ENCODE measurements at places on chromosomes 2 and 18.
A peak's percentile ranks its signal among the peaks of the same experiment; 100 is the strongest.

GRCh38 chr18:49016648-49017539 is 66.1 kb upstream of the SMAD7 start:
- DNase-seq: no peak

DNA sequence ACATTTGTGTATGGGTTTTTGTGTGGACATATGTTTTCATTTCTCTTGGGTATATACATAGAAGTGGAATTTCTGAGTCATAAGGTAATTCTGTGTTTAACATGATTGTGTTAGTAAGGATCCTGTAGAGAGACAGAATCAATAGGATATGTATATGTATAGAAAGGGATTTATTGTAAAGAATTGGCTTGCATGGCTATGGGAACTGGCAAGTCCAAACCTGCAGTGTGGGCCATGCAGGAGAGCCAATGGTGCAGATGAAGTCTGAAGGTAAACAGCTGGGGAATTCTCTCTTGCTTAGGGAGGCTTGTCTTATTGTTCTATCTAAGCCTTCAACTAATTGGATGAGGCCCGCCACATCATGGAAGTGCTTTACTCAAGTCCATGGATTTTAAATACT is 39.2 kb upstream of the IL1R2 start:
- DNase-seq: no peak

GRCh38 chr2:32863803-32864202 is 83.0 kb upstream of the LTBP1 start:
- DNase-seq: no peak

- DNase-seq: peak; percentile 34
These were observed 7.0 kb upstream of the EPG5 start for GRCh38 chr18:45974088-45974536.

- DNase-seq: no peak
These were observed 42.6 kb upstream of the RNF152 start for GRCh38 chr18:61935362-61935761.

DNA sequence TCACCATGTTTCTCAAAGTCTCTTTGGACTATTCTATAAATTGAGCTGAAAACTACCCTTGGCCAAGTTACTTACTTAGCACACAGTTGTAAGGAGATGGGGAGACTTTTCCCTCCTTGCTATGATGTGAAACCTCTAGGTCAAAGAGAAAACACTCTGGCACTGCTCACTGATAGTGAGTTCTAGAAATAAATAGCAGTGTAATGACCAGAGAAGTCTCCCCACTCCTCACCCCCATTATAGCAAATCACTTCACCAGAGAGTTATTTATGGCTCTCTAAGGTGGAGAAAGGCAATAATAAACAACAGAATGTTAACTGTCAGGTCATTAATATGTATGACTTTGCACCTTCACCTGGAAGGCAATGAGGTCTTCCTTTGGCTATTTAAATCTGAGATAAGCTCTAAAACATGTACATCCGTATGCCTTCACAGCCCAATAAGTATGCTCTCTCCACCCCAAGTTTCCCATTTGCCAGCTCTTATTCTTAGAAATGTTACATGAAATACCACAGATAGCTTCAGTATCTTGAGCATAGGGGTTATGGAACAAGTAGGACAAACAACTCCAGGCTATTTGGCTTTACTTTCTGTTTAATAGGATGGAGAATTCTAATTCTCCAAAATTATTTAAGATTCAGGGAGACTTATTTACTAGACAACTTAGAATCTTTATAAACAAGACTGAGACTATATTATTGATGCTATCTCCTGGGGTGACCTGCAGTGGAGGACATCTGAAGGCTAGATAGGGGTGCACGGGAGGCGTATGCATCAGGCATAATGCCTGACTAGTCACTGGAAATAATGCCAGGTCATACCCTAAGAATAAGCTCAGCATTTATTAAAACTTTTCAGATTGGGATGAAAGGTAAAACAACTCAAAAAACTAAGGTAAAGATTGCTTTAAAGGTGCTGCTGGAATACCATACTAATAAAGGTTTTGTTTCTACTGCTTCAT is 65.3 kb upstream of the DTNB start:
- no peak for DNase-seq

DNA sequence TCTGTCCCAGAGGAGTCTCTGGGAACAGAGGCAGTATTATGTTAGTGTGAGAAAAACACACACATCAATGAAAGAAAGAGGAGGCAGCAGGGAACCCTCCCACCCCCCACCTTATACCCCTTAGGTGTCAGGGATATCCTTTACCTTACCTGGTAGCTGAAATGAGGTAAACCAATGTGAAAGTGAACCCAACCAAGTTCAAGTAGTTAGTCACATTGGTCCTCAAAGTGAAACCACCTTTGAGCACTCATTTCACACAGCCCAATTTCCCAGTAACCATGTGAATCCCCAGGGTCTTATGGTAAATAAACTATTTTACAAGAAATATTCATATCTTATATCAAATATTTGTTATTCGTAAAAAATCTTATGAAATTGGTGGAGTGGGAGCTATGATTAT is 377.8 kb downstream of the LRATD1 start:
- DNase-seq: no peak

- DNase-seq: no peak
These were observed 67.3 kb downstream of the CCBE1 start for GRCh38 chr18:59629894-59630293.

DNA sequence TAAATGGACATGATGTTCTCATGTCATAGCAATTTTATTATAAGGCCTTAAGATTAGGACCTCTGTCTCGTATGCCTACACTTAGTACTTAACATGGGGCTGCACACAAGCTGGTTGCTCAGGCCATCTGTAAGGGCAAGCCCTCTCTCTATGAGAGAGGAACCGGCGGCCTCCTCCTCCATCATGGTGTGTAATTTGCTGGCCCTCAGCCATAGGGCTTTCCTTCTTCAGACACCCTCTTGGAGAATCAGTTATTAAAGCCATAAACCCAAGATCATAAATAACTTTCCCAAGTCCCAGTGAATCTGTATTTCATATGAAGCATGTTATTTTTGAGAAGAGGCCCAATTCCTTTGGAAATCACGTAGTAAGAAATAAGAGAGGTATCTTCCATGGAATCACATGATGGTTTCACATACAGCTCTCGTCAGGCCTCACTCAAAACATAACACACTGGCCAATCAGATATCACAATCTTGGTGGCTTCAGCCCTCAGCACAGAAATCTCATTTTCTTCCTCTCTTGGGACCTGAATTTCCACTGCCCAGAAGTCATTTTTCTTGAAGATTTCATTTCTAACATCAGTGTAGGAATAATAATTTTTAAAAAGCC is 92.6 kb downstream of the RDH14 start:
- DNase-seq: no peak

DNA sequence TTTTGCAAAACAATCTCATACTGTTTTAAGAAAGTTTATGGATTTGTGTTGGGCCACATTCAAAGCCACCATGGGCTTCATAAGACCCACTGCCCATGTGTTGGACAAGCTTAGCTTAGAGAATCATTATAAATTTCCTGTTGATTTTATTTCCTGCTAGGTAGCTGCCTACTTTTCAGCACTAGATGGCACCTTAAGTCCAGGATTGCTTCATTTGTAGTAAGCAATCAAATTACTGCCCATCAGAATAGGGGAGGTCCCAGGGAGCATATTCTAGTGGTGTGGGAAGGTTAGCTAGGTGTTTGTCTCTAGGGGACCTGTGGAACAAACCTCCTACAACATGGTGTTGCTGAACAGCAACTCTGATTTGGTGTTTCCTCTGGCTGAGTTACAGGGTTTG is 11.0 kb upstream of the DCDC2C start:
- DNase-seq: no peak

DNA sequence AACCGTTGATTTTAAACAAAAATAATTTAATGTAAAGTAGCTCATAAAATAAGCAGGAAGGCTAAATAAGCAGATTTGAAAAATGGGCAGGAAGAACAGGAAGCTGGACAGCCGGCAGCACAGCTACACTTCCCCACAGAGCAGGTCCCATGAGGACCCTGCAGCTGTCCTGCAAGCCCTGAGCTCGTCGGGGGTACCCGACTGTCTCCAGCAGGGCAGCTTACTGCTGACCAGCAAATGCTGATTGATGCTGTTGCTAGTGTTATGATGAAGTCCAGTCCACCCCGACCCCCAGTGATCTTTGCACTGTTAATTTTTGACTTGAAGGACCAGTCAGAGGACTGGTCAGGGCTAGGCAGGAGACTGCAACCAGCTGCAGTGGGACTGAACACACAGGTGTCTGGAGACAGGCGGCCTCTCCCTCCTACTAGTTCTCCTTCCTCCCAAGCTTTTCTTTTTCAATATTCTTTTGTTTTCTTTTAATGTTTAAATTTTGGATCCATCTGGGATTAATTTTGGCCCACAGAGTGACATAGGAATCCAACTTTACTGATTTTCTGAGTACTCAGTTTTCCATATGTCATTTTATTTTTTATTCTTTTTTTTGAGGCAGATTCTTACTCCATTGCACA is 27.7 kb downstream of the POLE4 start:
- no peak for DNase-seq

GRCh38 chr2:189128970-189129369 is 50.6 kb downstream of the COL5A2 start:
- no peak for DNase-seq

DNA sequence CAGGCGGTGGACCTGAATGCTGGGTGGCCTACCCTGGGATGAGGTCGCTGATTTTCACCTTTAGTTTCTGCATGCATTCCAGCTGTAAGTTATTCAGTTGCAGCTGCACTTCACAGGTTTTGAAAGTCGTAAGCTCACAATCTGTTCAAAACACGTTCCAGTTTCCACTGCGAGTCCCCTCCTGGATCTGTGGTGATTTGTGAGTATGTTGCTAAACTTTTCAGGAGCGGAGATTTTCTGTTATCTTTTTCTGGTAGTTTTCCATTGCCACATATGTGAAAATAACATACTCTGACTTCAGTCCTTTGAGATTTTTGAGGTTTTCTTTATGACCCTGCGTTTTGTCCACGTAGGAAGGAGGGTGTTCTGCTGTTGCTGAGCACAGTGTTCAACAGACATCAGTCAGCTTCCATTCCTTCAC is 102.1 kb downstream of the SNTG2 start:
- DNase-seq: no peak

DNA sequence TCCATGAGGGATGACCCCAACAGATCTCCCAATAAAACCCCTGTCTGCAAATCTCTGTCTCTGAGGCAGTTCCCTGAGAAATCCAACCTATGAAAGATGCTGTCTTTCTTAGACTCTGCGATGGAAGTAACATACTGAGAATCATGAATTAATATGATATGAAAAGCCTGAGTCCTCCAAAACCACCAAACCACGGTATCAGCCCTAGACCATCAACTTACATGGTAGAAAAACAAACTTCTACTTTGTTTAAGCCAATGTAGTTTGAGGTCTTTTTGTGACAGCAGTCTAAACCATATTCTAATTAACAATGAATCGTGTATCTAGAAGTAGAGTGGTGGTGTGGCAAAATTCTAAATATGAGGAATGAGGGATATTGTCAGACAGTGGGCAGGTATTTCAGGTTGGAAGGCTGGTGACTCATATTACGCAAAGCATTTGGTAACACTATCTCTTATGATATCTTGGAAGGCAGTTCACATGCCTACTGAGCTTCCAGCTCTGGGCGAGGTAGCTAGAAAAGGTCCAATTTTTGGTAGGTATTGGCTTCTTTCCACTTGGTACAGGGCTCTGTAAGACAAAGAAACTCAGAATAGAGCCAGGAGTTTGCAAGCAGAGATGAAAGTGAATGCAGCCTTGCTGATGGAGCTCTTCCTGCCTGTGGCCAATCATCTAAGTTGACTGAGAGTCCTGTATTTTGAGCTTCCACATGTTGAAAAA is 215.8 kb downstream of the ZFP36L2 start:
- no peak for DNase-seq

DNA sequence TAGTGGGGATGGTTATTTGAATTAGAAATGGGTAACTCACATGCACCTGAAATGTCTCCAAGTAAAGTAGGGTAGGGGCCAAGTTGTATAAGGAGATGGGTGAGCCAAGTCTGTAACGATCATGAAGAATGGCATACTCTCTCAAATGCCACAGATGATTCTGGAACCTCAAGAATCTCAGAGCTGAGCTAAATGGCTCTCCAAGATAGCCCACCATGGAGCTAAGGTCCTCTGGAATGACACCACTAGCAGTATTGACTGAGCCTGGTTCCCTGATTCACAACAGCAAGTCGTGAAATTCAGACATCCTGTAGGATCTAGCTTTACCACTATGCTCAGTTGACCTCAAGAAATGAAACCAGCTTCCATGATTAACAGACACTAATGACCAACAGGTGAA is 115.9 kb upstream of the EPAS1 start:
- no peak for DNase-seq

GRCh38 chr2:240873098-240873788 is 4.6 kb downstream of the AGXT start:
- no peak for DNase-seq

GRCh38 chr2:187618813-187619212 is 64.6 kb upstream of the TFPI start:
- no peak for DNase-seq
